ENCODE measurements at places on chromosomes 5 and 9.

DNA sequence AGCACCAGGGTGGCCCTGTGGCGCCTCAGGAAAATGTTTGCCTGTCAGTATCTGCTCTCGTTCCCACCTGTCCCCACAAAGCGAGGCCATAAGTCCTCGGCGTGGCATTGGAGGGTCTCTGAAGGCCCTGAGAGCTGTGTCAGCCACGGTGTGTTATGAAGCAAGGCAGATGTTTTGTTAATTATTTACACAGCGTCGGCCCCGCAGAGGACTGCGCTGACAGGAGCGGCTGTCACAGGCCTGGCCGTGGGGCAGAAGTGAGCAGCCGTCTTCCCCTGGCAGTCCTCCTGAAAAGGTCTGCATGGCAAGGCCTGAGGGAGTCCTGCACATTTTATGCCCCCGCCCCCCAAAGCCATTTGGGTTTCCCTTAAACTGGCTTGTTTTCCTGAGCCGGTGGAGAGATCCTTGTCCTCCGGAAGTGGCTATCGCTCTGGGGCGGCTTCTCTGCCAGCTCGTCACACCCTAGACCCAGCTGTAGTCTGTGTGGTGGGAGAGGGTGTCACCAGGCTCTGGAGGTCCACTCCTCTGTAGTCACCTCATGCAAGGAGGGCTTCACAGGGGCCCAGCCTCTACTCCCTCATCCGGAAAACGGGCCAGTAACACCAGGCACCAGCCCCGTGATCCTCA lies 6.2 kb downstream of the NEK6 start:
- no peak for DNase-seq

GRCh38 chr9:100670719-100671118 lies 92.8 kb downstream of the CAVIN4 start:
- peak; percentile 56 for DNase-seq

DNA sequence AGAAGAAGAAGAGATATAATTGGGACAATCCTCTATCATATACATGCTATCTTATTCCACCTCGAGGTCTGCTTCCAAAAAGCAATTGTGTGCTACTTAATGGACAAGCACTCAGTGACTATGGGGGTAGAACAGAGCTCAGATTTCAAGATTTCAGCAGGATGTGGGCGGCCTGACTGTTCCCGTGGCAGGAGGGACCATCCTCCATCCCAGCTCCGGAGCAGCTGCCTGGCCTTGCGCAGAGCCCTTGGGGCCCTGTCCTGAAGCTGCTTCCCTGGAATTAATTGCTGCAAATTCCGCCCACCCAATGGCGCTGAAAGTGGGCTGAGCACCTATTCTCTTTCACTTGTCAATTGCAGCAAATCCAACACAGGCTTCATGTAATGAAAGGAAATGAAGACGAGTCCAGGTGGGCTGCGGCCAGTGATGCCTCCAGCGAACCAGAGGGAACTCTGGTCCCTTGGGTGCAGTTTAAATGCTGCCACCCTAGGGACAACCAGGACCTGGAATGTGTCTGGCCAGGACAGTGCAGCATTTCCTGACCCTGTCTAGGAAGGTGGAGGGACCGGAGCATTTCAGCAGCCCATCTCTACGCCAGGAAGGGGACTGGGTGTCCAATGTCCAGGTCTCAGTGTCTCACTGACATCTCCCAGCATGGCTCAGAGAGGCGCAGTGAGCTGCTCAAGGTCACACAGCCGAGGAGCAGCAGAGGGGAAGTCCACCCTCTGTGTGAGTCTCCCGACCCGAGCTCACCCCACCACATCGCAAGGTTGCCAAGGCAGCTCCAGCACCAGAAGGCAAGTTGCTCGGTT lies 50.5 kb upstream of the FCN1 start:
- DNase-seq: no peak

- DNase-seq: no peak
Measured at GRCh38 chr9:76351006-76351405, 43.2 kb downstream of the RFK start.

DNA sequence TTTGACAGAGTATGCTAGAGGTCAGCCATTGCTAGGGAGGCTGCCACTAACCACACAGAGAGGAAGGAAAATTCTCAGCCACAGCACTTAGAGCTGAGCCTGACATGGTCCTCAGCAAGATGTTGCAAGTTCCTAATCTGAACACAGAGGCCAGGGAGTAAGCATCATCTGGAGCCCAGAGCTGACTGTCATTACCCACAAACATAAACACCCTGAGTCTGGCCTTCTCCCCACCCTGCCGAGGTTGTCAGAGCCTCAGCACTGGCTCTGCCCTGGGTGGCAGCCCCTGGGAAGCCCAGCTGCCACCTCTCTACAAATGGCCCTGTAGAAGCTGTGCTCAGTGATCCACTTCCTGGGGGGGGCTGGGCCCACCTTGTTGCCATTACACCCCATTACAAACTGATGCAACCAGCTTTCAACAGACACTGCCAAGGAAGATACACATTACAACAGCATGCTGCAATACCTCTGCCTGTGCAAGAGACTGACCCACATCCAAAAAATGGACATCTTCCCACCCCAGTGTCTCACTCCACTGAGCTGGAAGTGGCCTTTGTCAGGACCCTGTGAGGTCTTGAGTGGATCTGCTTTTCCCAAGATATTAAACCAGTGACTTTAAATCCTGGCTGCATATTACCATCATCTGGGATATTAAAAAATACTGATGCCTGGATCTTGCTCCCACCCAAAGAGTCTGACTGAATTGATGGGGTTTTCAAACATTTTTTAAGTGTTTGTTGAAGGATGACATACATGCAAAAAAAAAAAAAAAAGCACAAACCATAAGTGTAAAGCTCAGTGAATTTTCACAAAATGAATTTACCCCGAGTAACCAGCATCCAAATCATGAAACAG lies 33.0 kb downstream of the IRF1 start:
- DNase-seq: no peak

GRCh38 chr9:17191082-17191481 lies 56.2 kb downstream of the CNTLN start:
- no peak for DNase-seq

- DNase-seq: no peak
Measured at GRCh38 chr5:65925044-65925600, 1.3 kb upstream of the ERBIN start.

DNA sequence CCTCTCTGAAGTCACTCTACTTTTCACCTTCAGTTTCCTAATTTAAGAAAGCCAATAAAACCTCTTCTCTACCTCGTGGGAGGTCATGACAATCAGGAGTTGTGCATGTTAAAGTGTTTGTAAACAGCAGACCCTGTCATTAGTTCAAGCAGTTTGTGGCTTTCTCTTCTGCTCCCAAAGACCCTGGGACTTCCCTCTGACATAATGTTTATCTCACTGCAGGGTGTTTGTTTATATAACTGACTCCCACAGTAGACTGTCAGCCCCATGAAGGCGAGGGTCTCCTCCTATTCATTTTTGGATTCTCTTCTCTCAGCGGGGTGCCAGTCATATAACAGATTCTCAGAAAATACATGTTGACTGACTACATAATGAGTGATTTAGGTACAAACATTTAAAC lies 360.0 kb upstream of the ZNF462 start:
- DNase-seq: no peak

DNA sequence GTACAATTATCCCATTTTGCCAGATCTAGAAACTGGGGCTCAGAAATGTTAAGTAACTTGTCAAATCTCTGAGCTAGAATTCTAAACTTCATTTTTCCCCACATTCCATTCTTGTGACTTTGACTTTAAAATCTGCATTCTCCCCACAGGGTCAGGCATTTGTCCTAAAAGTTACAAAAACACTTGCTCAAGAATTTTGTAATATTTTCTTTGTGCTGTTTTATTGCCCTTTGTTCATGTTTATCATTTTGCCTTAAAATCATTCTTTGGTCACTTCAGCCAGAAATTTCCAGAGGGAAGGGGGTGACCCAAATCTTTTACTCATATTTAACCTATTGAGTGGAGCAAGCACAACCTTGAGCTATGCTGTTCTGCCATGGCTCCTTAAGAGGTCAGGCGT lies 120.1 kb upstream of the CCL21 start:
- DNase-seq: no peak

GRCh38 chr5:136020383-136021015 lies 8.3 kb upstream of the TGFBI start:
- no peak for DNase-seq

DNA sequence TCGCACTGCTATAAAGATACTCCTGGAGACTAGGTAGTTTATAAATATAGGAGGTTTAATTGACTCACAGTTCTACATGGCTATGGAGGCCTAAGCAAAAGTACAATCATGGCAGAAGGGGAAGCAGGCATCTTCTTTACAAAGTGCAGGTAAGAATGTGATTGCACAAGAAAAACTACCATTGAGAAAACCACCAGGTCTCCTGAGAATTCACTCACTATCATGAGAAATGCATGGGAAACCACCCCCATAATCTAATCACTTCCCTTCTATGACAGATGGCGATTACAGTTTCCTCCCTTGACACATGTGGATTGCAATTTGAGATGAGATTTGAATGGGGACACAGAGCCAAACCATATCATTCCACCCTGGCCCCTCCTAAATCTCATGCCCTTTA lies 121.2 kb upstream of the ST8SIA4 start:
- DNase-seq: no peak

GRCh38 chr5:142056816-142057696 lies 44.2 kb upstream of the GNPDA1 start:
- DNase-seq: no peak

- DNase-seq: no peak
Measured at GRCh38 chr5:157819502-157820115, 39.3 kb downstream of the CLINT1 start.

GRCh38 chr5:137516251-137516797 lies 17.2 kb upstream of the SPOCK1 start:
- DNase-seq: no peak

- no peak for DNase-seq
Measured at GRCh38 chr5:116320486-116320885, 235.7 kb downstream of the COMMD10 start.

- DNase-seq: no peak
Measured at GRCh38 chr5:126531543-126532120, 63.4 kb downstream of the ALDH7A1 start.

DNA sequence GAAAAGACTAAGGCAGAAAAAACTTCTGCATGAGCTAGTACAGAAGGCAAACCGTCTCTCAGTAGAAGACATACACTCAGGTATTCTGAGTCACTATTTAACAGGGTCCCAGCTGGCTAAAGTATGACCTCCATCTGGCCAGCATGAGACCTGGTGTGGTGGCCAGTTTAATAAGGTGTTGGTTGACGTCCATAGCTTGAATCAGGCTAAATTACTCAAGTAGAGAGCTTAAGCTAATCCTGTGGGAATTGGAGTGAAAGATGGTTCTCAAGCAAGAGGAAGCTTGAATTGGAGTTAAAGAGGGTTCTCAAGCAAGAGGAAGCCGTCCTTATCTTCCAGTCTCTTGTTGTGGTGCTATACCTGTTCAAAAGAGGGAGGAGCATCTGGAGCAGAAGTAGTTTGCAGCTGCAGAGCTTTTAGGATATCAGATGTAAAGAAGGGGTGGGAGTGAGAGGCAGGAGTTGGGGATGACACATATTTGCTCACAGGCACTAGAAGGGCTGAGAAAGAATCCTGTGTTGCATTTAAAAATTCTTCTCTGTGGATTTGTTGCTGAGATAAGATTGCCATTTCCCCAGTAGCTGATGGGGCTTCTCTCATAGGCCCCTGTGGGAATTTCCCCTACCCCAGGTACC lies 136.1 kb upstream of the RUSC2 start:
- DNase-seq: no peak

DNA sequence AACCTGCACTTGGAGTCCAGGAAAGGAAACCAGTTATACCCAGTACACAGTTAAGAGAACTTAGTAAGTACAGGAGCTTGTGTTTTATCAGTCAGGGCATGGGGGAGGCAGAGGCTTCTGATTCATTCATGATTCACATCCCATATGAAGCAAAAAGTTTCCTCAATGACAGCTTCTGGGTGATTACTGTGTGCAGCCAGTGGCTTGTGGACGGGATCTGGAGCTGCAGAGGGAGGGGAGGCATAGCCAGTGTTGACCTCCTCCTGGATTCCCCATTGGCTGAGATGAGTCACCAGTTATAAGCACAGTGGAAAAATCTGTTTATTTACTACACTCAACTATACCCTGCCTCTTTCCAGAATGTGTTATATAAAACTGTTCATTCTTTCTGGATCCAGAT lies 17.7 kb downstream of the IL31RA start:
- DNase-seq: no peak

DNA sequence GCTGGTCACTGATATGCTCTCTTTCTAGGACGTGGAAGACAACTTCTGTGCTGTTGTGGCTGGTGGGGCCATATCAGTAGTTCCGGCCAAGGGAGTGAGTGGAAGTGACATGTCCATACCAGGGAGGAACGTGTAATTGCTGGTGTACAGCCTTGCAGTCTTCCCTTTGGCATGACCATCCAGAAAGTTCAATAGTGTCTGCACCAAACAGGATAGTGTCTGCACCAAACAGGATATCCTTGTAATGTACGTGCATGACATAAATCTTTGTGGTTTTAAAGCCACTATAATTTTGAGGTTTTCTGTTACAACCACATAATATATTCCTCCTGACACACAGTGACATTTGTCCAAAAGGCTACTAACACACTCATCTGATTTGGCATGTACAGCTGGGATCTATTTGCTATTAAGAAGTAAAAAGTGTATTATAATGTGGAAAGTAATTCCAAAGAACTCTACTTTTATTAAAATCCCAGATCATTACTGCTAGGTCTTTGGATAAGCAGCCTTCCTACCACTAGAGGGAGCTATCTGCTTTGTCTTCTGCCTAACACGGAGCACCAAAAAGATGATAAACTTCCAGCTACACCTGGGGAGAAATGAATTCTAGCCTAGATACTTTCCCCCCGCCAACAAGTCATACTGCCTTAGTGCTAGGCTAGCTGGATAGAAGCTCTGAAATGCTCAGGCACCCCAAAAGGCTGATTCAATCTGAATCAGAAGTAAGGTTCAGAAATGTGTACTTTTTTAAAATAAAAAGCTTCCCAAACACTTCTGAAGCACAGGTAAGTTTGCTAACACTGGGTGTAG lies 52.7 kb downstream of the RNF145 start:
- no peak for DNase-seq

DNA sequence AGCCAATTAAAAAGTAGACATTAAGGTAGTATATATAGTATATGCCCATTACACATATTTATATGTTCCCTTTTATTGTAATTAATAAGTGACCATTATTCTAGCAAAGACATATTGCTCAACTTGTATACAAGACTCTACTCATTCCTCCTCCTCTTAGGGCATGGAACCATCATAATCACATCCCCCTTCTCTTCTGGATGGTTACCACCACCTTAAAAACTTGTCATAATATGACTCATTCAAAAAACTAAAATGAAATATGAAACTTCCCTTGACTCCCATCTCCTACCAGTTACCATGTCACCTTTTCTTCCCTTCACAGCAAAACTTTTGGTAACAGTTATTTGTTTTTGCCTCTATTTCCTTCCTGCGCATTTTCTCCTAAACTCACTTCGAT lies 438.7 kb downstream of the KDM4C start:
- DNase-seq: no peak

DNA sequence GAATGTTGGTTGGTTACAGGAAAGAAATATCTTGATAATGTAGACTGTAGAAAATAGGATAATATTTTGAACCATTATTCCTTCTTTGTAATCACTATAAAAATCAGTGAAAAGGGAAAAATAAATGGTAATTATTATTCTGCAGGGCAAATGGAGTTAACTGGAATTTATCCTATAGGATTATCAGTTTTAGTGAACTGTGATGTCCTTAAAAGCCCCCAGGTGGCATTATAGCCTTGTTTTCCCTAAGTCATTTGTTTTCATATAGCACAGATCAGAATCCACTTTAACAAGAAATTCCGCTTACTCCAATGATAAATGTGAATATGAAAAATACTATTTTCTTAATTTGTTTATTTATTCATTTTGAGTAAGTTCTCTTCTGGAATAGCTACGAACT lies 26.2 kb upstream of the WDR41 start:
- DNase-seq: no peak

- DNase-seq: no peak
Measured at GRCh38 chr9:131679261-131680020, 60.4 kb downstream of the RAPGEF1 start.
